ENCODE measurements at places on chromosomes 12 and 14.

- no peak for DNase-seq
Observed at GRCh38 chr12:96808587-96808986, 98.5 kb upstream of the NEDD1 start.

DNA sequence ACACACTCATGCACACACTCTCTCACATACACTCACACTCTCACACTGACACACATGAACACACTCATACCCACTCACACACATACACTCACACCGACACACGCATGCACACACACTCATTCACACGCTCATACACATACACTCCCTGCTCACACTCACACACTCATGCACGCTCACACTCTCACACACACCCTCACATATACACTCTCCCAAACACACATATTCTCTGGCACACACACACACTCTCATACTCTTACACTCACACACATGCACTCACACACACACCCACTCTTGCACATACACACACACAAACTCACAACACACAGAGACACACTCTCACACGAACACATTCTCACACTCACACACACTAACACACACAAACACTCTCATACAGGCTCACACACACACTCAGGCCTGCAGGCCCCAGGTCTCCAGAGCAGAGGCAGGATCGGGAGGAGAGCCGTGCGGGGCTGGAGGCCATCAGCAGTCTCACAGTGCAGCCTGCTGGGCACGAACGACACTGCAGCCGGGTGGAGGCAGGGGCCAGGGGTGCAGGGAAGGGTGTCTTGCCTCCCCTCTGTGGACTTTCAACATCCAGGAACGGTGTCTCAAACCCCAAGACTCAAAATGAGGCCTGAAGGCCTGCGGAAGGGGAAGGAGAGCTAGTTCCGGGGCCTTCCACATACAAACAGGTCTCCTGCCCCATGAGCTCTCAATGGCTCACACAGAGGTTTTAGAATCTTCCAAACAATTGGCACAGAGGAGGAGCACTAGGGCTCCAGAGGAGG lies 148.7 kb downstream of the ANO2 start:
- DNase-seq = peak; percentile 13

- DNase-seq = no peak
Observed at GRCh38 chr12:116852303-116852702, 28.9 kb downstream of the HRK start.

DNA sequence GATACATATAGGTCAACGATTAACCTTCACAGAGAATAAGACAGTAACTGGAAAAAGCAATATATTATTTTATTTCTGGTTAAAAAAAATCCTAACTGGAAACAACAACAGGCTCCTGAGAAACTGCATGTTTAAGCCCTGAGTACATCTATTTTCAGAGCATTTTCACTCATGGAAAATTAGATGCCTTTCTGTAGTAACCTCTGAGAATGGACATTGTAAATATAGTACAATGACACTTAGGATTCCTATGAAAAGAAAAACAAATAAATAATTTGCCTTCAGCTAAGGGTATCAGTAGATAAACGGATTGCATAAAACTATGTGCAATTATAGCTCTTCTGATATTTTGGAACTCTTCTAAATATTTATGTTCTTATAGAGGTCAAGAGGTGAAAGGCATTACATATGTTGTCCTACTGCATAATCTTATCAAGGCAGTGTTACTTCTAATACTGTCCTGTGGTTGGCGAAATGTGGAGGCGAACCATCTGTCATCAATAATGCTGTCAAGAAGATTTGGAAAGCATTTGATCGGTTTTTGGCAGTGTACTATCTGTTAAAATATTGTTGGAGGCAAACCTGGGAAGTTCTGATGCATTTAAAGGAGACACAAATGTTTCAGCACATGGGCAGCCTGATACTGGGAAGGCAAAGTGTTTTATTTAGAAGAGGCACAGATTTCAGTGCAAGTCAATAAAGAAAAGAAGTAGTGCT lies 381.8 kb downstream of the BTG1 start:
- no peak for DNase-seq

GRCh38 chr14:64940336-64940910 lies 2.1 kb downstream of the GPX2 start:
- no peak for DNase-seq

- no peak for DNase-seq
Observed at GRCh38 chr12:124308741-124309140, 13.8 kb downstream of the RFLNA start.

- no peak for DNase-seq
Observed at GRCh38 chr14:87148655-87149054, 844.3 kb downstream of the GALC start.

GRCh38 chr14:81385419-81385818 lies 14.7 kb downstream of the STON2 start:
- DNase-seq = no peak

GRCh38 chr12:77847060-77847541 lies 16.4 kb downstream of the NAV3 start:
- peak; percentile 69 for DNase-seq

- no peak for DNase-seq
Observed at GRCh38 chr14:59026081-59026480, 162.4 kb upstream of the DAAM1 start.

DNA sequence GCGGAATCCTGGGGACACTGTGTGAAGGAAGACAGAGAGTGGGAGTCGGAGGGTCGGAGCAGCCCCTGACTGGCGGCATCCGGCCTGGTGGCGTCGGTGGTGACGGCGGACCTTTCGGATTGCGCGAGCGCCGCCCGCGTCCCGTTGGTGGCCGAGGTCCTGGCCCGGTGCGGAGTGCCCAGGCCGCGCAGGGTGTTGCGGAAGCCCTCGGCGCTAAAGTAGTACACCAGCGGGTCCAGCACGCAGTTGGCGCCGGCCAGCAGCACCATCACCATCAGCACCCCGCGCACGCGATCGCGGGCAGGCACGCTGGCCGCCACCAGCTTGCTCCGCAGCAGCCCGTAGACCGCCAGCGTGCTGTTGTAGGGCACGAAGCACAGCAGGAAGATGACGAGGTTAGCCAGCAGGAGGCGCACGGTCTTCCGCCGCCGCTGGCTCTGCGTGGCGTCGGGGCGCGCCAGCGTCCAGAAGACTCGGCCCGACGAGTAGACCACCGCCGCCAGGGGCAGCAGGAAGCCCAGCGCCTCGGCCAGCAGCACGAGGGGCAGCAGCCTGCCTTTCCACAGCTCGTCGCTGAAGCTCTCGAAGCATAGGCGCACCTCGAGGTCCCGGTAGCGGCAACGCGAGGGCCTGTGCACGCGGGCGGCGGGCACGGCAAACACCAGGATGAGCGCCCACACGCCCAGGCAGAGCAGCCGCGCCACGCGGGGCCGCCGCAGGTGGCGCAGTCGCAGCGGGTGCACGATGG lies 13.1 kb upstream of the CHD4 start:
- peak; percentile 27 for DNase-seq

DNA sequence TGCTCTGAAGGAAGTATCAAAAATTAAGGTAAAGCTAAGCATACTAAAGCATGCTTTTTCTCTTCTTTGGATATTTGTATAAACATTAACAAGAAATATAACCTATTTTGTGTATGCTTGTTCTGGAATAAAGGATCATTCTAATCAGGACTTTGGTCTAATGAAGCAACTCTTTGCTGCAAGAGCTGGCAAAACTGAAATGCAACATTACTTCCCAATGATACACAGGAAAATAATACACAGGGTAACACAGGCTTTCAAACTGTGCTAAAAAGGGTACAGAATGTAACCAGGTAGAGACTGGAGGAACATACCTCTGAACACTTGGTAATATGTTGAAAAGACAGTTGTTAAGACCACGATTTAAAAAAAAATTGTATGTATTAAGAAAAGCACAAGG lies 222.5 kb upstream of the DIO2 start:
- no peak for DNase-seq

GRCh38 chr12:52147964-52148463 lies 43.8 kb downstream of the KRT80 start:
- DNase-seq = no peak

- no peak for DNase-seq
Observed at GRCh38 chr12:121947981-121948380, 29.6 kb downstream of the CFAP251 start.

GRCh38 chr12:4213471-4213870 lies 60.1 kb upstream of the CCND2 start:
- no peak for DNase-seq

DNA sequence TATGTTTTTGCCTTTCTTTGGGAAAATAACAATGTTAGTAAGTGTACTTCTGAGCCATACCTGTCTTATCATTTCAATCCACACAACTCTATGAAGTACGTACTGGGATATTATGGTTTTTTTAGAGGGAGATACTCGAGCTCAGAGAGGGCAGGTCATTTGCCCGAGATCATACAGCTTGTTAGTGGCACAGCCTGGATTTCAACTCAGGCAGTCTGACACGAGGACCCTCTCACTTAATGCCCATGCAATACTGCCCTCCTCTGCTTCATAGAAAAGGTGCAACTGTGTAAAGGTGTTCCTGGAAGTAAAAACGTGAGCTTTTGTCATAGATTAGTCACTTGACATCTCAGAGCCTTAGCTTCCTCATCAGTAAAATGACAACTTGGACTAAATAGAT lies 128.0 kb downstream of the NDUFA12 start:
- peak; percentile 41 for DNase-seq

DNA sequence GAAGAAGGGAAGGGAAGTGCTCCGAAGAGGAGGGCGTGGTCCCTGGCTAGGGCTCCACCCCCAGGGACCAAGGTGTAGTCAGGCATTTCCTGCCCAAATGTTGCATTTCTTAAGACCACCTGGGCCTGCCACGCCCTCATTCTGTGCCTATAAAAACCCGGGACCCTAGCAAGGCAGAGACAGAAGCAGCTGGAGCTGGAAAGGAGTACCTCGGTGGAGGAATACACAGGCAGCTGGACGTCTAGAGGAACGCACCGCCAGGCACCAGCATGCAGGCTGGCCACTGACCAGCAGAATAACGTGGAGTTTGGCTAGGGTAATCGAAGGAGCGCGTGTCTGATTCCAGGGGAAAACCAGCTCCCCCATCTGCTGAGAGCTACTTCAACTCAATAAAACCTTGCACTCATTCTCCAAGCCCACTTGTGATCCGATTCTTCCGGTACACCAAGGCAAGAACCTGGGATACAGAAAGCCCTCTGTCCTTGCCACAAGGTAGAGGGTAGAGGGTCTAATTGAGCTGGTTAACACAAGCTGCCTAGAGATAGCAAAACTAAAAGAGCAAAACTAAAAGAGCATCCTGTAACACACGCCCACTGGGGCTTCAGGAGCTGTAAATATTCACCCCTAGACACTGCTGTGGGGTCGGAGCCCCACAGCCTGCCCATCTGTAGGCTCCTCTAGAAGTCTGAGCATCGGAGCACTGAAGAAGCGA lies 21.0 kb downstream of the CFL2 start:
- no peak for DNase-seq

GRCh38 chr14:102230481-102231210 lies 74.3 kb downstream of the MOK start:
- no peak for DNase-seq

DNA sequence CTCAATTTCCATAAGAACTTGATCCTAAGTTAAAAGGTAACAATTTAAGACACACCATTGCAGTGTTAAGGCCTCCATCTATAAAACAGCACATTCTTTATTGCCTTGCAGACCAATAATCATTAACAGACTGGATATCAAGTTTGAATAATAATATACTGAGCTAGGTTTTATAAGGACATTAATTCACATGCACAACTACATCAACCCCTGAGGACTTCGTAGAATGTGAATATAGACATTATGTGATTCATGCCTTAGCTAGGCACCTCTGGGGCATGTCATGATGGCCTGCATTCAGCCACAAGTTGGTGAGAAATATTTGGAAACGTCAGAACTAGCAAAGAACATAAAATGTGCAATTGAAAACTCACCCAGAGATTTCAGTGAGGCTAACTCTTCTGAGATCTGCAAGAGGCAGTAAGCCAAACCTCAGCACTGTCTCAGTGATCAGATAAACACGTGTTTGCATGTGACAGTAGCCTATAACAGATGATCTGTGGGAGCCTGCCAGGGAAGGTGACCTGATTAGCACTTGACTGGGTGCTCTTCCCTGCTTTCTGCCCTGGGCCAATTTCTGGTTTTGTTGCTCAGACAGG lies 492.2 kb downstream of the FLRT2 start:
- no peak for DNase-seq

DNA sequence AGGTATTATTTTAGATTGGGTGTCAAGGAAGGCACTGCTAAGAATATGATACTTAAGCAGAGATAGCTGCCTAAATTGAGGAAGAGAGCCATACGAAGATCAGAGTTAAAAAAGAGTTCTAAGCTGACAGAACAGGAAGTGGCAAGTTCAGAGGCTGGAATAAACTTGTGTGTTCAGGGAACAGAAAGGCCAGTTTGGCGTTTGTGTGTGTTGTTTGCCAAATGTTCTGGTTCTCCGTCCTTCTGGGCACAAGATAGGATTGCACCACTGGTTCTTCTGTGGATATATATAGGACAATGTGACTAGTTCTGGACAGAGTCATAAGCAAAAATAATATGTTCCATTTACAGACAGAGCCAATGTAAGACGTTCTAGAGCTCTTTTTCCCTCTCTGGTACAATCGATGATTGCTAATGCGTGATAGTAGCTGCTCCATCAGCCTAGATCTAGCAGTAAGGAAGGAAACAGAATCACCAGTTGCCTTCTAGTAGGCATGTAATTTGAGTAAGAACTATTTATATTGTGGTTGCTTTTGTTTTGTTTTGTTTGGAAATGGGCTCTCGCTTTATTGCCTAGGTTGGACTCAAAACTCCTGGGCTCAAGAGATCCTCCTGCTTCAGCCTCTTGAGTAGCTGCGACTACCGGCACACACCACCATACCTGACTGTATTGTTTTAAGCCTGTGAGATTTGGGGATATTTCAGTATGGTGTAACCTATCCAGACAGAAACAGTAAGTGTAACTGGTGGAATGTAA lies 7.4 kb downstream of the BBS10 start:
- no peak for DNase-seq

- no peak for DNase-seq
Observed at GRCh38 chr14:67360470-67361206, 510 bp downstream of the EIF2S1 start.

- DNase-seq = no peak
Observed at GRCh38 chr12:103415681-103416080, 80.1 kb downstream of the C12orf42 start.

DNA sequence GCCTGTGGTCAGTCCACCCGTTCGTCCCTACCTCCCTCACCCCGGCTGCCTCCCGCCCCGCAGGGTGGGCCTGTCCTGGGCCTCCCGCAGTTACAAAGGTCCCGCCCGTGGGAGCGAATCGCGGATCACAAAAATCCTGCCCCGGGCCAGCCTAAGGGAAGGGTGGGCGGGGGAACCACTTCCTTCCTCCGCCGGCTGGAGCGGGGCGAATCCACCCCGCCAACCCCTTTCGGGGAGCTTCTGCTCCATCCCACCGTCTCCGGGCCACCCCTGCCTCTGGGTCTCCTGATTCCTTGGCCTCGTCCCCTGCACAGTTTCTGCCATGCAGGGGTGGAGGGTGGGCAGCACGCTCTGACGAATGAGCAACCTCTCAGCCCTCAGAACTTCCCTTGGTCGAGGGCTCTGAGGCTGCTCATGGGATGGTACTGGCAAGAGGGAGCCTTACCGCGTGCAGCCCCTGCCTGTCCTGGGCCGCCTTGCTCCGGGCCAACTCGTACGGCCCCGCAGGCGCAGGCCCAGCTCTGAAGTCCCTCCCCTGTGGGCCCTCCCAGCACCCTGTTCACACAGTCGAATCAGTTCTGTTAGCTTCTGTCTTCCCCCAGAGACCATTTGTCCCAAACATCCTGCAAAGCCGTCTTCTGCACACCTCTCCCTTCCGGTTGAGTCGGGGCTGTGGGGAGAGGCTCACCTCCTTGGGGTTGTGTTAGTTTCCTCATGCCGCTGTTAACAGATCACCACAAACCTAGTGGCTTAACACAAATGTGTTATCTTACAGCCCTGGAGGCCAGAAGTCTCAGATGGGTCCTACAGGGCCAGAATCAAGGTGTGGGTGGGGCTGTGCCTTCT lies 589 bp upstream of the HVCN1 start:
- DNase-seq = peak; percentile 83

- no peak for DNase-seq
Observed at GRCh38 chr12:54360717-54361456, 3.4 kb downstream of the GPR84 start.

Data from GM06990 (cell line).